ENCODE measurements at places on chromosomes 1 and 21. TPM values are rescaled to one million over a fixed set of nuclear protein-coding genes. Genes with fewer than 3 reads are reported as not detected.

HYI gene
- 24.1 TPM for total RNA-seq

CD1E gene
- total RNA-seq, result not detected

TPM3 gene
- 386 TPM for total RNA-seq

PROK1 gene
- total RNA-seq, result not detected

RXFP4 gene
- not detected for total RNA-seq

SLC6A17 gene
- not detected for total RNA-seq

LRRC38 gene
- not detected for total RNA-seq
